ENCODE measurements at places on chromosomes 12 and 14. TPM values are rescaled to one million over a fixed set of nuclear protein-coding genes. Genes with fewer than 3 reads are reported as not detected.

Gene CCDC38
- total RNA-seq, result not detected

Gene TAS2R42
- total RNA-seq, result not detected

Gene FAIM2
- total RNA-seq, result 37.2 TPM

Gene SMIM10L1
- 9.7 TPM for total RNA-seq

Gene FAM234B
- 53.8 TPM for total RNA-seq

Gene RNASE4
- 2.2 TPM for total RNA-seq

Gene POTEG
- total RNA-seq, result not detected

Gene MDGA2
- 54.1 TPM for total RNA-seq

Gene ACVRL1
- 6.6 TPM for total RNA-seq

Gene KRT6C
- not detected for total RNA-seq

Gene FBLN5
- total RNA-seq, result 1.6 TPM

Gene SRSF9
- 93.9 TPM for total RNA-seq

Gene HDAC7
- 18.5 TPM for total RNA-seq

Gene HCAR2
- not detected for total RNA-seq

Gene SIRT4
- total RNA-seq, result 2.2 TPM

Gene AKAP5
- total RNA-seq, result 19.1 TPM
